ENCODE measurements at places on chromosomes 5 and 9.

GRCh38 chr5:132003170-132003744, 8.2 kb downstream of the ACSL6 start:
- DNase-seq, result no peak

DNA sequence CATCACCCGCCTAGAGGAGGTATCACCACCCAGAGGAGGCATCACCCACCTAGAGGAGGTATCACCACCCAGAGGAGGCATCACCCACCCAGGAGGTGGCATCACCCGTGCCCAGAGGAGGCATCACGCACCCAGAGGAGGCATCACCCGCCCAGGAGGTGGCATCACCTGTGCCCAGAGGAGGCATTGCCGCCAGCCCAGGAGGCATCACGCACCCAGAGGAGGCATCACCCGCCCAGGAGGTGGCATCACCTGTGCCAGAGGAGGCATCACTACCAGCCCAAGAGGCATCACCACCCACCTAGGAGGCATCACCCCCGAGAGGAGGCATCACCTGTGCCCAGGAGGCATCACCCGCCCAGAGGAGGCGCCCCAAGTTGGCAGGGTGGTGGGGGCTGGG, 2.6 kb downstream of the NOTCH1 start:
- no peak for DNase-seq

DNA sequence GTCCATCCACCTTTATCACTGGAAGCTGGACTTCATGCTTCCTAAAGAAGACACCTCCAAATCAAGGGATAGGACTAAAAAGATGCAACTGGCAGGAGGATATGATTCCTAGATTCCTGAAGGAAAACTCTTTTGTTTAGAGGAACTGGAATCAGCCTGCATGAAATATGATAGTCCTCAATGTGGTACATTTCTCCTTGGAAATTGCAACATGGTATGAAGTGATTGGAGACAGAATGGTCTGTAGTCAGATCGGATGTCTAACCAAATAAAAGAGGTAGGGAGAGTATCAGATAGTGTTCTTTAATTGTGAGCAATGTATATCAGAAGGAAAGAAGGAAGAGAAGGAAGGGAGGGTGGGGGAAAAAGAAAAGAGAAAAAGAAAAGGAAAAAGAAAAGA, 116.1 kb upstream of the FSTL4 start:
- no peak for DNase-seq

- no peak for DNase-seq
Measured at GRCh38 chr9:126862104-126862761, 1.8 kb downstream of the ZBTB34 start.

Measured in progenitor cell of endocrine pancreas (in vitro differentiated cells).